ENCODE measurements at places on chromosomes 5 and 9.

- DNase-seq = no peak
Observed at GRCh38 chr5:82418608-82418950, 140.4 kb upstream of the RPS23 start.

GRCh38 chr5:131068893-131069643 lies 96.0 kb downstream of the HINT1 start:
- no peak for DNase-seq

GRCh38 chr5:35066260-35066795 lies 18.6 kb upstream of the AGXT2 start:
- DNase-seq = no peak

GRCh38 chr5:139481580-139482049 lies 943 bp downstream of the STING1 start:
- no peak for DNase-seq

- no peak for DNase-seq
Observed at GRCh38 chr9:98538203-98538602, 170.5 kb downstream of the GABBR2 start.

GRCh38 chr9:101536938-101537337 lies 3.3 kb downstream of the RNF20 start:
- peak; percentile 20 for DNase-seq

DNA sequence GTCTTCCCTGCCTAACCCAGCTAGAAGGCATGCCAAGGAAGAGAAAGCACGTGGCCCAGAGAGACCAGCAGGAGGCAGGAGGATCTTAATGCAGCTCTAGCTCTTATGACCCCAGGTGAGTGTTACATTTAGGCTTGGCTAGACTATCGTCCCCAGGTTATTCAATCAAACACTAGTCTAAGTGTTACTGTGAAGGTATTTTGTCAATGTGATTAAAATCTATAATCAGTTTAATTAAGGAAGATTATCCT lies 483.7 kb downstream of the BNC2 start:
- no peak for DNase-seq
